Fibroblast of lung (primary cell): ENCODE measurements at places on chromosomes 7 and 10. TPM values are rescaled to one million over a fixed set of nuclear protein-coding genes. Genes with fewer than 3 reads are reported as not detected.

DNA sequence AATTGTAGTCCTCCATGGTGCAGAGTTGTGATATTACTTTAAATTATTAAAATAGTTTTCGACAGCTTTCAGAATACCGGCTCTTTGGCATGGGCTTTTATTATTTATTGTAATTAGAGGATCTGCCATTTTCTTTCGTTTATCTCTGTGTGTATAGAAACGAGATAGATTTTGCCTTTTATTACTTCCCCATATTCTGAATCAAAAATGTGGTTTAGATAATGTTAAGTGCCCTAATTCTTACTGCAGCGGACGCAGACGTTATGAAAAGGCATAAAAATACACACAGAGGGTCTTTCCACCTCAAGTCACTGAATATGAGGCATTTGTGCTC is 1.9 kb upstream of the ARID5B start:
- DNase-seq: no peak

DNA sequence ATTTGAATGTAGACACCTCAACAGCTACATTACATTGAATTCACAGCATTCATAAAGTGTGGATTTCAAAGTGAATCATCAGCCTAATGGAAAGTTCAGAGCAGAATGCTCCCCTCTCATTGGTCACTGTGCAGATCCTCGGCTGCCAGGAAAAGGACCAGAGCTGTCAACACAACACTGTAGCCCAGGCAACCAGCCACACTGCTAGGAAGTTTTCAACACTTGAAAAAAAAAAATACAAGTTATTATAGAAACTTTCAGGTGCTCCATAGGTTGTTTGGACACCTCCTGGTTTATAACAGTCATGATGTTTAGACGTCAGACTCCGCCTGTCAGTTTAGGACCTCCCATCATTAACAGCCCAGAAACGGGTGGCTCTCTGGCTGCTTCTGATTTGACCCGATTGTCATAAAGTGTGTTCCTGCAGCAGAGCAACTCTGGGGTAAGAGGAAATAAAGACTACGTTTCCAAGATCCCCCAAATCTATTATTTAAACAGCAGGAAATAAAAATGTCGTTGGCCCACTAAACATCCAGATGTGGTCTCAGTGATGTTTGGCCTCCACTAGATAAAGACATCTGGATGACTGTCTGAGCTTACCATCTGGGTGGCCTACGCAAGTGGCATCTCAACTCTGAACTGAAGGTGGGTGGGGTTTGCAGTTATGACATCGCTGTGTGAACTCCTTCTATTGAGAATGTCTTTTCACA is 117.4 kb downstream of the CABCOCO1 start:
- peak; percentile 94 for DNase-seq

GRCh38 chr7:157309988-157310668 is 26.7 kb upstream of the DNAJB6 start:
- peak; percentile 98 for DNase-seq

GRCh38 chr10:9038146-9038714 is 983.7 kb downstream of the GATA3 start:
- DNase-seq: no peak

FGFR2 gene
- total RNA-seq: under 0.01 and 0.17 TPM in 2 replicates

TBX20 gene
- total RNA-seq: not detected in 2 replicates

DNA sequence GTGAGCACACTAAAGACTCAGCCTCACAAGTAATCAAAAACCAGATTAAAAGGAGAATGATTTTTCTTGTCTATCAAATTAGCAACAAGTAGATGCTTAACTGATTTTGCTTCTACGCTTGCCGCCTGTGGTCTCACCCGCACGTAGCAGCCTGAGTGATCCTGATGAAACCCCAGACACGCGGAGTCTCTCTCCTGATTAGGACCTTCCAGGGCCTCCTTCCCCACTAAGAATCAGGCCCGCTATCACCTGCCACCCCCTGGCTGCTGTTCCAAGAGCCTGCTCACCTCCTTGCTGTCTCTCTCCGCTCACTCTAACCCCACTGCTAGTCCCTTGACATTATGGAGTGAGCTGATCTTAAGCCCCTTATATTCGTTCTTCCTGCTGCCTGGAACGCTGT is 325.9 kb upstream of the NRP1 start:
- DNase-seq: no peak

ABCB4 gene
- 0.26 and 0.66 TPM in 2 replicates for total RNA-seq

DNA sequence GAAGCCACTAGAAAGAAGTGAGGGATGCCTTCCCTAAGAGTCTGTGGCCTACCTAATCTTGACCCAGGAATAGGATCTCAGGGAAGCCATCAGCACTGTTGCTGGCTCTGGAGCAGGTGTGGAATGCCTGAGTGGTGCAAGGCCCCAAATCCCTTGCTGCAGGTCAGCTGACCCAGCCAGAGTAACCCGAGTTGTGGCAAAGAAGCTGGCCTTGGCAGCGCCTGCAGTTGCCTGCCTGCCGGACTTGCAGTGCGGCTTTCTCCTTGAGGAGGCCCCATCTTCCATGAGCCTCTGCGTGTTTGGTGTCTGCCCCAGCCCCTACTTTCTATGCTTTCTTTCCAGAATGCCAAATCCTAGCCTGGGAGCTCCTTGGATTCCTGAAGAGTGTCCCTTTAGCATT is 5.8 kb downstream of the KIAA1217 start:
- DNase-seq: no peak

- peak; percentile 73 for DNase-seq
Observed at GRCh38 chr7:80699045-80699638, 60.7 kb downstream of the CD36 start.

- no peak for DNase-seq
Observed at GRCh38 chr7:142413280-142414000, 155.6 kb upstream of the PRSS58 start.

DNA sequence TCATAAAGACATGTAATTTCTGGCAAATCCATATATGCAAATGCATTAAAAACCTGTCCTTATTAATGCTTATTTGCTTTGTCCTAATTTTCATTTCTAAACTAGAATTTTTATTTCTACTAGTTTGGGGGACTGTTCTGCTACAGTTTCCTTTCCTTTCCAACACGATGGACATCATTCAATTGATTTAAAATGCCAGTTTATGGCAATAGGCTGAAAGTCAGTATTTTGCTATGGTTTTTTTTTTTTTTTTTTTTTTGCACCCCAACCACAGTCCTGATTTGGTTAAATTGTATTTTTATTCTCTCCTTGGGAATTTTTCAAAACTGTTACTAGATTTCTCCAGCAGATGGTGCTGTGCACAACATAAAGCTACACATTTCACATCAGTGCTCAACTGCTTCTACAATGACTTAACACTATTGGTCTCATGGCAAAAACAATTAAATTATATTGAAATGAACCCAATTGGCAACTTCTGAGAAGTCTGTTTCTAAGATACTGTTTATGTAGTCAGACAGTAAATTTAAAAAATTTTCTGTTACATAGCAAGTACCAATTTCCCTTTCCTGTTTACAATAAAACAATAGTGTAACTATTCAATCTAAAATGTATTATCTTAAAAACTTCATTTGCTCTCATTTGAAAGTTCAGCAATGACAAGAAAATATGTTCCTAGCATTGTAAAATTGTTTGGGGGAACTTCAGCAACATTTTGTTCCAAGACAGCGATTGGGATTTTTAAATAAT is 193.8 kb upstream of the CCDC6 start:
- peak; percentile 49 for DNase-seq

- DNase-seq: no peak
Observed at GRCh38 chr10:4247379-4247778, 462.4 kb upstream of the KLF6 start.

AGFG2 gene
- total RNA-seq: 2.6 and 3.1 TPM in 2 replicates

- no peak for DNase-seq
Observed at GRCh38 chr7:55569797-55570196, 2.5 kb downstream of the VOPP1 start.

ACSM6 gene
- not detected in 2 replicates for total RNA-seq

GRCh38 chr7:65809259-65809981 is 63.5 kb upstream of the VKORC1L1 start:
- no peak for DNase-seq

DNA sequence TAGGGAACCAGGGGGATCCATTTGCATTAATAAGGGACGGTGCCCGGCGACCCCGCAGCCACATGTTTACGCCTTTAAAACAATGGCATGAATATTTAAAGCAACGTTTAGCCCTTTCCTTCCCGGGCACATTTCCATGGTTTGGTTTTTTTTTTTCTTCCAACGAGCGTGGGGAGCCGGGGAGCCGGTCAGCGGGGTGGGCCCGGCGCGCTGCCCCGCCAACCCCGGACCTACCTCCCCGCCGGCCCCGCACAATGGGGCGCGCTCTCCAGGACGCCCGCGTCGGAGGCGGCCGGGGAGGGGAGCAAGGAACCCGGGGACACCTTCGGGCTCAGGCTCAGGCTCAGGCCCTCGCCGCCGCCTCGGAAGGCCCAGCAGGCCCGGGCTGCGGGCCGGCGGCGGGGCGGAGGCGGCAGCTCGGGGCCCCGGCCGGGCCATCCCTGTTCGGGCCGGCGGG is 1.0 kb downstream of the SEPHS1 start:
- DNase-seq: peak; percentile 22

DNA sequence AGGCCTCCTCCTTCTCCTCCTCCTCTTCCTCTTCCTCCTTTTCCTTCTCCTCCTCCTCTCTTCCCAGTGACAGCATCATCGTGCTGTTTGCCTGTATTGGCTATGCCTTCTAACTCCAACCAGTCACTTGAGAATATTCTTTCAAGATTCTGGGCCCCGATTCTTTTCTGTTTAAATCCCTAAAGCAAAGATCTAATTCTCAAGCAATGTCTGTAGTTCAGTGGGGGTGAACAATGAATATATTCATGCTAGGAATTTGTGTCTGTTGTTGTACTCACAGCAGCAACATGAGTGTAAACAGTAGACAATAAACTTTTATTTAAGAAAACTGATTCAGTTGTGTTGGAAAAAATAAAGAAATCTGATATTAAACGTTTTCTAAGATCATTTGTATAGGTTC is 30.7 kb downstream of the NUDT5 start:
- no peak for DNase-seq

CYP3A5 gene
- 8.2 and 12.4 TPM in 2 replicates for total RNA-seq

PAPOLB gene
- under 0.01 TPM in 2 replicates for total RNA-seq

DNA sequence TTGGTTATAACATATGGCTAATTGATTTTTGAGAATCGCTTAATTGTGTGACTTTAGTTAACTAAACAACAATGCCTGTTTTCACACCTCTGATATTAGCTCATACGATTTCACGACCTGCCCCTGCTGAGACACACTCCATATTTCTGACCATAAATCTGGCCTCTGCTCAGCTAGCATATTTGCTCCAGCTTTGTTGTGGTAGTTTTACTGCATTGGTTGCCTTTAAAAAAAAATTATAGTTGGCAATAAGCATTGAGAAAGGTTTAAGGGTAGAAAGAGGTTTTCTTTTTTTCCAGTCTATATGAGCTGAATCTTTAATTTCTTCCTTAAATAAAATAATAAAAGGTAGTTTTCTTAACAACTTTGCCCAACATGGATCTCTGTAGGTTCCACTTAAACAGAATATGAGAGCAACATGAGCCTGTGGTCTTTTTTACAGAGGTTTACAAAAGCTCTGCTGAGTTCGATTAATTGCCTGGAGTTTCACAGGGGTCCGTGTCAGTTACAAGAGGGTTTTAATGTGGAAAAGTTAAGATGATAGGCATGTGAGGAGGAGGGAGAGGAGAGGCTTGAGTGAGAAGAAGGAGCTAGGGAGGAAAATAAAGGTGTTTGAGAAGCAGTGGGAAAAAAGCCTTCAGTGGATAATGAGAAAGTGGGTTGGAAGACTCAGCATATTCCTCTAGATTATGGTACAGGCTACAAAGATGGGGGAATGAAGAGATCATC is 318.2 kb downstream of the CXCL12 start:
- no peak for DNase-seq

COL13A1 gene
- total RNA-seq: 6.4 and 7.4 TPM in 2 replicates

- peak; percentile 100 for DNase-seq
Observed at GRCh38 chr10:120460776-120461175, 3.7 kb downstream of the PLPP4 start.

DNA sequence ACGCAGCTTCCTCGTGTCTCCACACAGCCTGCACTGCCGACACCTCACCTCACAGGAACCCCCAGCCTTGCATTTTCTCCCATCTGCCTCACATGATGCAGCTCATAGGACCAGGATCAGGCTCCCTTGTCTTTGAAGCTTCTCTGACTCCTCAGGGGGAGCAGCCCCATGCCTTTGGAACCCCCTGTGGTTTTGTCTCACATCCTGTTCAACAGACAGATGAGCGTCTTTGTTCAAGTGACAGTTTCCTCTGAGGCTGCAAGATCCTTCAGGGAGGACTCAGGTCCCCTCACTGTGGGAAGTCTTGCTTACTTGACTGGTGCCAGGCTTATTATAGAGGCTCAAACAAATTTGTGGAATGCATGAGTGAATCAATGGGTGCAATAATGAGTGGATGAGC is 667.1 kb downstream of the INHBA start:
- DNase-seq: no peak

DNA sequence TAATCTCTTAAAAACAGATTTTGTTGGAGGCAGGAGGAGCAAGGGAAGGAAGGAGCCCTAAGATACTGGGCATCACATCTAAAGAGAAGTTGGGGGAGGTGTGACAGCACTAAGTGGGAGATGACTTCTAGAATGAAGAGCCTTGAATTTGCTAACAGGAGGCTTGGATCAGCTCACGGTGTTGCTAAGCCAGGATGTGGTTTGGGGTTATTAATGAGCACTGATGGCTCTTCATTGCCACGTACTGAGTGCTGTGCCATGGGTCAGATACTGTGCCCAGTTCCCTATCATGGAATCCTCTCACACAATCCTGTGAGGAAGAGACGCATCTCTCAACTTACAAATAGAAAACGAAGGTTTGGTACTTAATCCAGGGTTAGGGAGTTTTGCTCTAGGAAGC is 78.5 kb downstream of the C7orf25 start:
- DNase-seq: no peak

GRCh38 chr7:17069146-17069545 is 187.4 kb upstream of the AGR3 start:
- no peak for DNase-seq

LIPJ gene
- total RNA-seq: under 0.01 and 0.26 TPM in 2 replicates

GRCh38 chr7:91149341-91150246 is 114.6 kb upstream of the FZD1 start:
- no peak for DNase-seq

GRCh38 chr10:122420624-122421007 is 33.8 kb upstream of the ARMS2 start:
- no peak for DNase-seq

GRCh38 chr10:111076191-111076681 is 593 bp upstream of the ADRA2A start:
- peak; percentile 39 for DNase-seq

UNCX gene
- not detected in 2 replicates for total RNA-seq
